NCI-H1092 (cell line): ENCODE measurements at places on chromosomes 2 and 18.

GRCh38 chr2:72572501-72572900 is 253.3 kb downstream of the EXOC6B start:
- DNase-seq, result no peak

DNA sequence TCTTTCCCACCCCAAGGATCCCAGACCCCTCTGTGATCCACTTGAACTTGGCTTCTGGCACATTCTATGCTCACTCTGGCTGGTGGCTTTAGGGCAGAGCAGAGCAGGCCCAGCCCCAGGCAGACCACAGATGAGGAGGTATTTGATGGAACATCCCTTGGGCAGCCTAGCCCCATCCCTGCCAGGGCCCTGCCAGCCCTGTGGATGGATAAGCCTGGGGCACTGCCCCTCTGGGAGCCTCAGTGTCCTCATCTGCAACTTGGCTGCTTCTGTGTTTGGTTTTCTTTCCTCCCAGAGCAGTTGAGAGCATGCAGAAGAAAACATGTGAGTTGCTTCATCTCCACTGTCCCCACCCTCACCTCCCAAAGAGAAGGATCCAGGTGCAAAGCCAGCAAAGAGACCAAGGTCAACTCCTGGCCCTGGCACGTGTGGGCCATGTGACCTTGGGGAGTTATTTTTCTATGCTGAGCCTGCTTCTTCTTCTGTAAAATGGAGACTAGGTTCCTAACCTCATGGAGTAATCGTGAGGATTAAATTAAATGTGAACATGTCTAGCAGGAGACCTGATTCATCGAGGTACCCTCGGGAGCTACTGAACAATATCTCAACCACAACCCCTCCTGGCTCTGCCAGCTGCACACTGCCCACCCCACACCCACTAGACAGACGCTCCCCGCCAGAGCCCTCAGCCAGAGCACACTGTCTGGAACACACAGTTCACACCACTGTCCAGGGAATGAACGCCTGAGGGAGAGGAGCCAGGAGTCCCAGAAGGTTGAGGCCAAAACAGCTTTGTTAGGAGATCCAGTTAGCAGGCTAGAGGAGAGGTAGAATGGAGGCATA is 14.6 kb upstream of the TNS1 start:
- no peak for DNase-seq

DNA sequence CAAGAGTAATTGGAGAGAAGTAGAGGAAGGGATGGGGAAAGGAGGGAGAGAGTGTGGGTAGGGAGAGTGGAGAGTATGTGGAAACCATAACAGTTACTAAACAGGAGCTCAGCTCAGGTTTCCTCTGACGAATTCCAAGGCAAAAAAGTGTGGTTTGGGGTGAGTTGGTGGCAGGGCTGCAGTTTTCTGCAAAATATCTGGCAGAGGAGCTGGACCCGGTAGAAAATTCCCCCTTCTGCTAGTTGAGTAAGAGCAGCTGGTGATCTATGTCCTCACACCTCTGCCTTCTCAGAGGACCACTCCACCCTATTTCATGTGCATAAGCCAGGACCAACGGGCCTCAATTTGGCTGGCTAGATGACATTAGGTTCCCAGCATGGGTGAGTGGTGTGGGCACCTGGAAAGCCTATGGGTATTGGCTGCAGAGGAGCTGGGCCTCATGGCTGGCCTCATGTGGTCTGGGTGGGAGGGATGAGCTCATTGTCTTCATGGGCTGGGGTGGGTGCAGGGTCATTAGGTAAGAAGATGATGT is 13.2 kb downstream of the NRP2 start:
- DNase-seq, result no peak

DNA sequence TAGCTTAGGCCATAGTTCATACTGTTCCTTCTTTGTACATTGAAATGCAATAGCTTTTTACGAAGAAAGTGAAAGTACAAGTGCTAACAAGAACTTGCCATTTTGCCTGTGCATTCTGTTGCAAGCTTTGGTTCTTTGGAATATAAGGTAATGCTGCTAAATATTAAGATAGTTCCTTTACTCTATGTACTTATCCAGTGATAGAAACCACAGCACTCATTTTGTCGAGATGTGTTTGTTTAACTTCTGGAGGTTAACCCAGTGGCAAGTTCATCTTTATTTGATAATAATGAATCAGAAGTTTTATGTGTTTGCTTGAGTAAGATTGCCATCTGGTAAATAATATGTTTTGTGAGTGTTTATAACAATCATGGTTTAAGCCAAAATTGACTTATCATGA is 373.1 kb upstream of the FANCL start:
- DNase-seq, result no peak

GRCh38 chr2:224222291-224222690 is 179.6 kb downstream of the FAM124B start:
- no peak for DNase-seq
